ENCODE measurements at places on chromosomes 6 and 20. TPM values are rescaled to one million over a fixed set of nuclear protein-coding genes. Genes with fewer than 3 reads are reported as not detected.

Gene TRIM10
- not detected for total RNA-seq

Gene KIF16B
- 9.3 TPM for total RNA-seq

Gene PLAGL1
- 23.3 TPM for total RNA-seq

Gene NMBR
- not detected for total RNA-seq

Gene PRDM1
- total RNA-seq: 3.9 TPM

Gene TUBB2B
- total RNA-seq: 1.5 TPM

Gene SIRPB2
- total RNA-seq: not detected

Gene OR2H1
- total RNA-seq: not detected

Gene C6orf58
- not detected for total RNA-seq

Gene LRP11
- 49.9 TPM for total RNA-seq

Gene BAG2
- 12.7 TPM for total RNA-seq

Gene ELOVL4
- total RNA-seq: 3.3 TPM

Gene NHLRC1
- total RNA-seq: 2.0 TPM

Gene ATP6V1G2
- total RNA-seq: 1.5 TPM

Gene BANF2
- not detected for total RNA-seq

Gene RBPJL
- total RNA-seq: not detected

Measured in placental pericyte (primary cell).